ENCODE measurements at places on chromosomes 6 and 20.
A peak's percentile ranks its signal among the peaks of the same experiment; 100 is the strongest.

DNA sequence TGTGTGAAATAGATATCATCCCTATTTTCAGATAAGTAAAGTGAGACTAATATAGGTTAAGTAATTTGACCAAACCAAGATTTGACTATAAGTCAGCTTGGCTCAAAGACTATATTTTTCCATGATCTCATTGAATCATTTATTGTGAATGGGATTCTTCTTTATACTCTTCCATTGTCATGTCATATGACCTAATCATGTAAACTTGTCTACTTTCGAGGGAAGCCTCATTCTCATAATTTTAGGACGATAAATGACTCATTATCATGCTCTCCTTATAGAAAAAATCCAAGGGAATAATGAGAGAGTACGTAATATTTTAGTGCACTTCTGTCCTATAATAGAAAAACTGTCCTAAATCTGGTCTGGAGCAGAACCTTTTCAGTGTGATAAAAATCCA lies 40.9 kb upstream of the CCN6 start:
- DNase-seq = peak; percentile 20

GRCh38 chr20:5689463-5689862 lies 60.7 kb upstream of the SHLD1 start:
- DNase-seq = no peak

DNA sequence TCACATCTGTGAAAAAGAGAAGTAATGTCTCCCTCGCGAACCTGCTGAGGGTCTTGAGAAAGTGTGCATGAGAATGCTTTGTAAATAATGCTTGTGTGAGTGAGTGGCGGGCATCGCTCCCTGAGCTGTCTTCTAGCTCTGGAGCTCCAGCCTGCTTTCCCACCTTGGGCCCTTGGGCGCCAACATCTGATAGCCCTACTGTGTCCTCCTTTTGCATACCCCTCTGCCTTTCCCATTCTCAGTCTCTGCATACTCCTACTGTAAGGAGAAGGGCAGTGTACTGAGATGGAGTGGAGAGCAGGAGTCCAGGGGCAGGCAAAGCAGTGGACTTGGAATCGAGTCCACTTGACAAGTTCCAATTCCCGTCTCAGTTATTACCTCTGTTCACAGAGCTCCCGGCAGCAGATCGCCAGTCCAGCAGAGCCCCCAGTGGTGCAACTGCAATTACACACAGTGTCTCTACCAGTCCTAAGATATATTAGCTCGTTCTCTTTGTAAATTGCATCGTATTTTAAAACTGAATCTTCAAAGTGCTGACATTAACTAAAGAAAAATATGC lies 847 bp upstream of the NCR2 start:
- DNase-seq = peak; percentile 18

- DNase-seq = no peak
These were observed 158.6 kb upstream of the RIMS1 start for GRCh38 chr6:71727632-71728294.

GRCh38 chr6:144223686-144224085 lies 61.4 kb upstream of the UTRN start:
- no peak for DNase-seq

DNA sequence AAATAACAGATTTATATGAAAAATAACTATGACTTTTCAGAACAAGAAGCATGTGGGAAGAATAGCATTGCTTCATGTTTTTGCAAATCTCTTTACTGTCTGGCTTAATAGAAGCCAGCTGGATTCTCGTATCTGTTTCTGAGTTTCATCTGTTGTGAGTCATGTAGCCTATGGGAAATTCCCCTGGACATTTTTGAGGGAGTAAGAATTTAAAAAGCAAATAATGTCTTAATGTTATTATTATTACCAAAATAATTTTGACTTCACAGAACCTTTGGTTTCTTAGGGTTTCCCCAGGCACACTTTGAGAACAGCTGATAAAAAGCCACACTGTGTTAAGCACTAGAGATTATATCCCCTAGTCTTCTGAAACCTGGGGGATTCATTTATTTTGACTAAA lies 75.8 kb downstream of the SYCP2L start:
- no peak for DNase-seq

GRCh38 chr6:38773338-38773737 lies 58.2 kb downstream of the DNAH8 start:
- DNase-seq = peak; percentile 25

Data from erythroblast (primary cell).